ENCODE measurements at places on chromosomes 13 and 19.

GRCh38 chr13:23434491-23434890, 989 bp upstream of the SACS start:
- DNase-seq, result no peak

DNA sequence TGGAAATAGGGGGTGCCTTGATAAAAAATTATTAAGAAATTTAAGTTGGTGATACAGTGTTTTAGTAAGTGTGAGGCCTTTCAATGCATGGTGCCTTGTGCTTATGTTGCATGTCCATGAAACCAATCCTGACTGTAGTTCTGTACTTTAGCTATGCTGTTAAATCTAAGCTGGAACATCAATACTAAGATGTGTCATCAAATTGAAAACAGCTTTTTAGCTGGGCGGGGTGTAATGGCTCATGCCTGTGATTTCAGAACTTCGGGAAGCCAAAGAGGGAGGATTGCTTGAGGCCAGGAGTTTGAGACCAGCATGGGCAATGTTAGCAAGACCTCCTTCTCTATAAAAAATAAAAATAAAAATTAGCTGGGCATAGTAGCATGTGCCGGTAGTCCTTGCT, 930.3 kb upstream of the PCDH9 start:
- DNase-seq, result no peak

DNA sequence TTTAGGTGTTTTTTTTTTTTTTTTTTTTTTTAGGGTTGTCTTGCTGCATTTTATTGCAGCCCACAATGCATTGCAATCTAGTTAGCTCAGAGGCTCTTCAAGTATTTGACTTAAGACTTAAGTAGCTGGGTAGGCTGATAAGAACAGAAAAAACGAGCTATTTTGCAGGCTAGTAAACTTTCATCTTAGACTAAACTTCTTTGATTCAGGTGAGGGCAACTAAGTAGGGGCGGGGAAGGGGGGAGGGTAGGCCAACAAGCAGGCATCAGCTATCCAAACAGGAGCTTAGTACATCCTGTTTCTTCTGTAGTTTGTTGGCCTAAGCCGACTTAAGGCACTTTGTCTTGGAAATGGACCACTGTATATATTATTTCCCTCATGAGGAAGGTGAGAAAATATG, 4.9 kb upstream of the TDRD3 start:
- DNase-seq, result no peak

- no peak for DNase-seq
These were observed 1331.7 kb downstream of the UQCRFS1 start for GRCh38 chr19:27881213-27881612.

Data from GM18507 (cell line).